Activated CD8-positive, alpha-beta memory T cell treated with anti-CD3 and anti-CD28 coated beads for 36 hours (primary cell): ENCODE measurements at places on chromosomes 16 and 17. TPM values are rescaled to one million over a fixed set of nuclear protein-coding genes. Genes with fewer than 3 reads are reported as not detected.

Gene KCNH6
- not detected for total RNA-seq

Gene TNP2
- not detected for total RNA-seq

Gene ATAD5
- 32.1 TPM for total RNA-seq

Gene STH
- total RNA-seq = not detected

Gene HOXB1
- not detected for total RNA-seq

Gene TOM1L1
- total RNA-seq = 0.86 TPM

Gene MLKL
- 17.5 TPM for total RNA-seq

Gene PRAC2
- not detected for total RNA-seq

Gene SSTR5
- not detected for total RNA-seq

Gene USP31
- 9.6 TPM for total RNA-seq

Gene P2RX1
- not detected for total RNA-seq

Gene AKAP10
- total RNA-seq = 38.2 TPM

Gene HID1
- 1.9 TPM for total RNA-seq

Gene LYRM9
- total RNA-seq = 2.0 TPM

Gene CHD9NB
- 0.31 TPM for total RNA-seq

Gene ASGR1
- 0.65 TPM for total RNA-seq

Gene PLK1
- 65.0 TPM for total RNA-seq
